ENCODE measurements at places on chromosomes 11 and 22.

GRCh38 chr11:8040261-8040920, 40.6 kb upstream of the TUB start:
- DNase-seq: no peak

DNA sequence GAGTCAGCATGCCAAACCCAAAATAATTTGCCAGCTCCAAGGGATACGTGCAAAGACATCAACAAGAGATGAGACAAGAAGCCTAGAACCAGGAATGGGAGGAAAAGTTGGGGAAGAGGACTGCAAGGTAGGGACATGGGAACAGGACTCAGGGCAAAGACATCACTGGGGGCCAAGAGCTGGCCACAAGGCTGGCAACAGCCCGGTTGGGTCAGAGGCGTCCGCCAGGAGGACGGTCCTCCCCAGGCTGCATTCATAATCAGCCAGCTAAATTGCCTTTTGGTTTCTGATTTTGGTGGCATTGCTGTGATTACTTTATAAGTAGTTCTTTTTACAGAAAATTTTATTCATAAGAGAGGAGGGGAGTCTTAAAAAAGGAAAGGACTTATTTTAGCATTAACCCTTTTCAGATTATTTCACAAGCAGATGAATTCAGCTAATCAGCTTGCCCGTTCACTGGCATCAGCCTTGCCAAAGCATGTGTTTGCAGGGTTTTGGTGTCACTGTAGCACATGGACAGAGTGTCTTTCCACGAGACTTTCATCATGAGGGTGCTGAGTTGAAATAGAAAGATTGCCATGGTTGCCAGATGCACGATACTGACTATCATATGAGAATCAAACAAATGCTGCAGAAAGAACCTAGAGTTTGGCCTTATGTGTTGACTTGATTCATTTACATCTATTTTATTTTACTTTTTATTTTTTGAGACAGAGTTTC, 23.2 kb upstream of the NAV2 start:
- DNase-seq: no peak

GRCh38 chr11:115276799-115277198, 227.4 kb downstream of the CADM1 start:
- no peak for DNase-seq

DNA sequence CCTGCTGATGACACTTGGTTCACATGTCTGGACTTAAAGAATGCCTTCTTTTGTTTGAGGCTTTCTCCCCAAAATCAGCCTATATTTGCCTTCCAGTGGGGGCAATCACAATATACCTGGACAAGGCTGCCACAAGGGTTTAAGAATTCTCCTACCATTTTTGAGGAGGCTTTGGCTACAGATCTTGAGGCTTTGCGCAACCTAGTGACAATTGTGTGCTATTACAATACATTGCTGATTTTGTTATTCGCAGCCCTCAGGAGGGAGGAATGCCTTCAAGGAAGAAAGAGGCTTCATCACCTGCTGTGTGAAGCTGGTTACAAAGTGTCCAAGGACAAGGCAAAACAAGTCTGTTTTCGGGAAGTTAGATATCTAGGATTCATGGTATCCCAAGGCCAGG, 50.8 kb upstream of the OR4C15 start:
- DNase-seq: no peak

GRCh38 chr11:41256041-41256440, 203.4 kb downstream of the LRRC4C start:
- no peak for DNase-seq

DNA sequence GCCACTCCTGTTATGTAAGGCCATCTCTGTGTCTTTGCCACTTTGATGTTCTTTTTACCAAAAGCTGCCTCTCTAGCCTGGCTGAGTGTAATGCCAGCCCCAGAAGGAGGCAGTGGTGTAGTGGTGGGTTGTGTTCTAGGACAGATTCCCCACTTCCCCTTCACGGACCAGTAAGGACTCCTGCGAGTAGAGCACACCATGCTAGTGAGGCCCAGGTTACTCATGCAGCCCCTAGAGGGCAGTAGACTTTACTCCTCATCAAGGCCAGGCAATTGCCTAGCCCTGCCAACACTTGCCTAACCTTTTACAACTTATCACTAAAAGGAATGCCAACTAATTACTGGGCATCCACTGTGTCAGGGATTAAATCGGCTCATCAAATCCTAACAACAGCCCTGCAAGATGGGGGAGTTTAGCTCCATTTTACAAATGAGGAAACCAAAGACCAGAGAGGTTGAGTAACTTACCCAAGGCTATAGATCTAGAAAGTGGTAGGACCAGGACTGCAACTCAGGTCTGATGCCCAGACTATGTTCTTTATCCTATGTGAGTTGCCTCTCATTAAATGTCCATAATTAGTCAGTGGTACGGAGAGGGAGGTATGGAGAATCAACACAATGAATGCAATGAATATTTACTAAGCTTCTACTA, 75.3 kb downstream of the APIP start:
- no peak for DNase-seq

- DNase-seq: no peak
These were observed 53.8 kb upstream of the ME3 start for GRCh38 chr11:86726118-86726753.

DNA sequence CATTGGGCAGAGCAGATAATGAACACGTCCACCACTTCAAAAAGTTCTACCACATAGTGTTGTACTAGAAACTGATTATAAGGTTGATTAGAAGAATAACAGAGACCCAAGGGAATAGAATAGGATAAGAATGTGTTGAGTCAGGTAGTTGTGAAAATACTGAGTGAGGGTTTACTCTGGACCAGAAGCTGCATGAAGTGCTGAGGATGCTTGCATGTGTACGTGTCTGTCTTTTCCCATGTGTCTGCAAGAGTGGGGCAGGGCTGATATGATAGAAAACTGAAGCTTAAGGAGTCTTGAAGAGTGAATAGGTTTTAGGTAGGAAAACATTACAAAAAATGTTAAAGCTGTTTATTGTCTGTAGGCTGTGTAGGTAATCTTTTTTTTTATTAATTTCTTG, 20.6 kb downstream of the TRPC6 start:
- no peak for DNase-seq

GRCh38 chr22:24460418-24461089, 33.2 kb downstream of the ADORA2A start:
- no peak for DNase-seq

- no peak for DNase-seq
These were observed 46.3 kb downstream of the ACAT1 start for GRCh38 chr11:108167624-108168023.

DNA sequence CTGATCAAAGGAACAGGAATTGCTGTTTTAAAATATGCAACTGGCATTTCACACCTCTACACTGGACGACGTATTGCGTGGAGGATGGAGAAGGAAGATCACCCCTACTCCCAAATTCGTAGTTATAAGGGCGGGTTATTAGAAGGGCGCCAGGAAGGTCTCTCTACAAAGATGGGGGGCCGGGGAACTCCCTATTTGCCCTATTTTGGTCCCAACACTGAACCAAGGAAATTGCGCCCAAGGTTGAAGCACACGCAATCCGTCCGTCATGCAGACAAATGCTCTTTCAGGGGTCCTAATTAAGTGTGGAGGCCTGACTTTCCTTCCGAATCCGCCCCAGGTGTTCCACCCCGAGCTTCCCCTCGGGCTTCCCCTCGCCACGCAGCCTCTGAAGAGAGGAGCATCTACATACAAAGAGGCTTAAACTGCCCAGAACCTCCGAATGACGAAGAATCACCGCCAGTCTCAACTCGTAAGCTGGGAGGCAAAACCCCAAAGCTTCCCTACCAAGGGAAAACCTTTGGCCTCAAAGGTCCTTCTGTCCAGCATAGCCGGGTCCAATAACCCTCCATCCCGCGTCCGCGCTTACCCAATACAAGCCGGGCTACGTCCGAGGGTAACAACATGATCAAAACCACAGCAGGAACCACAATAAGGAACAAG, 396 bp downstream of the NPAT start:
- DNase-seq: no peak

- DNase-seq: no peak
These were observed 9.0 kb upstream of the FLRT1 start for GRCh38 chr11:64026575-64027205.

DNA sequence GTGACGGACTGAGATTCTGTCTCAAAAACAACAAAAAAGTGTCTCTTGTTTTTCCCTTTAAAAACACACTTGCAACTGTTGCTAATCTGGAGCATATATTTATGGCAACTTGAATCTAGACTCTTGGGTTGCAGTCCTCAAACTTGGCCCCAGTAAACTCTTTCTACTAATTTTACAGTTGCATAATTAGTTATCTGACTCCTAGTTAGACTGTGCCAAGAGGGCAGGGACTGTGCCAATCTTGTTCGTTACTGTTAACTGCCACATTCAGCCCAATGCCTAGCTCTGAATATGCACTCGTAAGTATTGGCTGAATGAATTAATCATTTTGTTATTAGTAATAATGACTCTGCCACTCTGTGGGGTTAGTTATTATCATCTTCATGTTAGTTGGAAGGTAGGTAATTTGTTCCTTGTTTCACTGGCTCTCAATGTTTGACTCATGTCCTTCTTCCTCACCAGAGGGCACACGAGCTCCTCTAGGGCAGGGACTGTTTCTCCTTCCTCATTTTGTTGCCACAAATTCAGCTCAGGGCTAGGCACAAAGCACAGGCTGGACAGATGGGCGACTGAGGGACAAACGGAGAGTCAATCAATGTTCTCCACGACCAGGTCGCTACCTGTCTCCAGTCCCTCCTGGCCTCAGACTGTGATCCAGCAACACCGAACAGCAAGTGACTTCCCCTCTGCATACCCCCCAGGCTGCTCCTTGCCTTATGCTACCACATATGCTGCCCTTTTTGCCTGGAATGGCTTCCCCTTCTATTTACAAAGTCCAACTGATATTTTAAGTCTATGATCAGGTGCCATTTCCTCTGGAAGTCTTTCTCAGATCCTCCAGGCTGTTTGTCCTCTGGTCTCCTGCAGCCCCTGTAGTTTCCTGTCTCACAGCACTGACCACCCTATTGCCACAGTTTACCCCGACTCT, 9.0 kb downstream of the CLPB start:
- no peak for DNase-seq

DNA sequence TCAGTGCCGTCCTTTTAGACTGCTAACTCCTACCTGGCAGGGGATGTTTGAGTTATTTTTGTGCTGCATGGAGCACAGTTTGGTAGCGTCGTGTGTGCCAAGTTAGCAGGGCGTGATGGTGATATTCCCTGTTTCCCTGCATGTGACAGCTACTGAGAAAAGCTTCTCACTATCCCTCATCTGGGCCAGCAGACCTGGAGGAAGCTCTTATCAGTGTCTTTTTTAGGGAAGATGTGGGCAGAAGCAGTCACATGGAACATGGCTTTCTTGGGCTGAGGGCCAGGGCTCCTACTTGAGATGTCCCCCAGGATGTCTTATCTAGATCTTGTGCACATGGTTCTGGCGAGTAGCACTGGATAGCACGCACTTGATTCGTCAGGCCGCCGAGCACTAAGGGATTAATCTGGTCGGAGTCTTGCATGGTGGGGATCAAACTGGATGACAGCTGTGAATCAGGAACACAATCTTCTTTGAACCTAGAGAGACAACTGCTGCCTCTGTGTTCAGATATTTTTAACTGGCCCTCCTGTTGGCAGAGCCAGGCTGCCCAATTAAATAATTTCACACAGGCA, 33.8 kb downstream of the TECTA start:
- no peak for DNase-seq

- no peak for DNase-seq
These were observed 74.7 kb downstream of the MED15 start for GRCh38 chr22:20582171-20582511.

GRCh38 chr22:48908547-48908946, 919.1 kb downstream of the BRD1 start:
- no peak for DNase-seq

DNA sequence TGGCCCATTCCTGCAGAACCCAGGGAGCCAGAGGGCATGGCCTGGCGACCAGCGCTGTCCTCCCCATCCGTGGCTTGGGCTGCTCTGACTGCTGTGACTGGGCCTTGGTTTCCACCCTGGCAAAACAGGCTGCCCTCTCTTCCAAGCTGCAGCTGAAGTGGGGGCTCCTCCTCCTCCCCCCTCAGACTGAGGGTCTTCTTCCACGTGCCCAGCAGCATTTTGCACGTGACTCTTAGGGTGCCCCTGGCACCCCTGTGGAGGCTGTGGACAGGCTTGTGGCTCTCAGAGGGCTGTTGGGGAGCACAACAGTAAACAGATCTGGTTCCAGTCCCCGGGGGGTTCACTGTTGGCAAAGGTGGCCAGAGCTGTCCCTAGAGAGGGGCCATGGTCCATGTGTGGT, 51.4 kb downstream of the PISD start:
- DNase-seq: no peak

- peak; percentile 76 for DNase-seq
These were observed 29.2 kb upstream of the PLET1 start for GRCh38 chr11:112289588-112290492.

DNA sequence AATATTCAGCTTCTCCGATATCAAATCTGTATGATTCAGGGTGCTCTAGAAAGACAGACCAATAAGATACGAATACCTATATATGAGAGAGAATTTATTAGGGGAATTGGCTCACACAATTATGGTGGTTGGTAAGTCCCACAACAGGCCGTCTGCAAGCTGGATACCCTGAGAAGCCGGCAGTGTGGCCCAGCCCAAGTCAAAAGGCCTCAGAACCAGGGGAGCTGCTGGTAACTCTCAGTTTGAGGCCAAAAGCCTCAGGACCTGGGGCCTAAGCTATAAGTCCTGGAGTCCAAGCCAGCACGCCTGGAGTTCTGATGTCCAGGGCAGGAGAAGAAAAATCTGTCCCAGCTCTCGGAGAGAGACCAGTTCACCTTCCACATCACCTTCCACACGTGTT, 318.7 kb downstream of the BRD1 start:
- DNase-seq: no peak

All from stimulated activated CD4-positive, alpha-beta T cell treated with anti-CD3 and anti-CD28 coated beads, Interleukin-1b, Interleukin-23, amount 100 ng/mL, for 1 hour (primary cell).